CD4-positive, alpha-beta T cell treated with Interleukin-1 beta for 1 hour (primary cell): ENCODE measurements at places on chromosomes 3 and 15.

DNA sequence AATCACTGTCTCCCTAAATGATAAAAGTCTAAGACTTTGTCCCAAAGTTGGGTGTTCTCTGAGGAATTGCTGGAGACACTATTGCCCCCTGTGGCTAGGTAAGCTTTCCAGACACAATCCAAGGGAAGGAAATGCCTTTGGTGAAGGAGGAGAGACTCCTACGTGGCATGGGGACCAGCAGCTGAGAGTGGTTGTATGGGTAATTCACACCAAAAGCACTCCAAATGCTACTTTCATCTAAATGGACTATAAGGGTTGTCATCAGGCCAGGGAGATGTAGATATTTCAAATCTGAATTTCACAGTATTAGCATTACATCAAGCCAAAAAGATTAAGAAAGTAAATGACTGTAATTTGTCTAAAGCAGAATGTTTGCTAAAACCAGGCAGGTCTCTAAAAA is 400.8 kb upstream of the THBS1 start:
- no peak for DNase-seq

DNA sequence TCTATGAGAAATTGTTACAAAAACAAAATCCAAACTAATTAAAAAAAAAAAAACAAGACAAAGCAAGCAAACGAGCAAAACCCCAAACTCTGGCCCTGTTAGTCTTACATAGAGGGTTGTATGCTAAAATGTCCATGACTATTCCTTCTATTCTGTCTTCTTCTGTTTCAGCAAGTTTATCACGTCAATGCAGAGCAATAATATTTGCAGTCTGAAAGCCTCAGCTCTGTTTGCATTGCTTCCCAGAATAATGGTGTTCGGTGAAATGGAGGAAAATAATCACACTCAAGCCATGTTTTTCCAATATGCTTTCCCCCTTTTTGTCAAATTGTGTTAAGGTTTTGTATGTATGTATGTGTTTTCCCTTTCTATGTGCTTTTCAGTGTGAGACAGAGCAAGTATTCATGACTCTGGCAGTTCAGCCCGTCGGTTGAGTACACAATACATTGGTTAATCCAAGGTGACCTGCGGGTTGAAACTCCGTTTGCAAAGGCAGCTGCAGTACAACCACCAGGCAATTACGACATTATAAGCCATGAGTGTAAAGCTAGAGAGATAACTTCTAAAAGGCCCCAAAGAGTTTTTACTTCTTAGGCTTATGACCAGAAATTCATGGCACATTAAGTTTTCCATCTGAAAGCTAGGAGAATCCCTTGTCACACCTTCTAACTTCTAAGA is 34.9 kb upstream of the MAGI1 start:
- no peak for DNase-seq

DNA sequence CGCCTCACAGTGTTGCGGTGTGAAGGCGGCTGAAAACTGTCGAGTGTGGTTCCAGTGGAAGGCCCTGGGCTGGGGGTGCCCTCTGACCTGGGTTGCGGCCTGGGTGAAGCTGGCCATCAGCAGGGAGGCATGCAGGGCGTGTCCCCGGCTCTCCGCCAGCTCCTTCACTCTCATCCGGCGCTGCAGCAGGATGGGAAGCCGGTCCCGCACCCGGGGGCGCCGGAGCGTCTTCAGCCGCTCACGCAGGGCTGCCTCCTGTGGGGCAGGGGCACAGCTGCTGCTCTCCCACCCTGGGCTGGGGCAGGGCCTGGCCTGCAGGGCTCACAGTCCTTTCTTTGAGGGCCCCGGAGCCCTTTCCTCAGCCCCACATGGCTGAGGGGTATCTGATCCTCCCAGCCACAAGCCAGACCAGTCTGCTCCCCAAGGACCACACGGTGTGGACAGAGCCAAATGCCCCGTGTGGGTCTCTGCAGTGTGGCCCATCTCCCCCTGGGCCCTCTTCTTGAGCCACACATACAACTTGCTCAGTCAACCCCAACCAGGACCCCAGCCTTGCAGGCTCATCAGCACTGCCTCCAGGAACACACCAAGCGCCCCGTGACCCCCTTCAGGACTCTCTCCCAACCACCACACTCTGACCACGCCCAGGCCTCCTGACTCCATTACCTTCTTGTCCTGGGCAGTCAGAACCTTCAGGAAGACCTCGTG is 26.8 kb downstream of the SPTBN5 start:
- DNase-seq, result no peak

GRCh38 chr15:58467722-58468423 is 36.1 kb downstream of the LIPC start:
- no peak for DNase-seq

DNA sequence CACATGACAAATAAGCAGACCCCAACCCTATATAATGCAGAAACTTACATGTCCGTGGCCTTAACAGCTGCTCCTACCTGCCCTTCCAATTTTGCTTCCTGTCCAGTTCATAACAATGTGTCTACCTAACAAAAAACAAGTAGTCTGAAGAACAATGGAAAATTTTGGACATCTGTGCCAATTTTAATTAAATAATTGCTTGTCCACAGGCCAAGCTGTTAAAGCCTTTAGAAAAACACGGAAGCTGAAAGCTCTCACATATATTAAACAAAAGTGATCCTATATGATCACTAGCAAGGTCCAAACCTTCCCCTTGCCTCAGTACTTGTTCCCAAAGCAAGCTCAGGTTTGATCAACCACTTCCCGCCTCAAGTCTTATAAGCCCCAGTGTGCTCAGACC is 37.1 kb downstream of the MAGI1 start:
- no peak for DNase-seq

GRCh38 chr3:110687138-110687537 is 384.5 kb upstream of the NECTIN3 start:
- no peak for DNase-seq

DNA sequence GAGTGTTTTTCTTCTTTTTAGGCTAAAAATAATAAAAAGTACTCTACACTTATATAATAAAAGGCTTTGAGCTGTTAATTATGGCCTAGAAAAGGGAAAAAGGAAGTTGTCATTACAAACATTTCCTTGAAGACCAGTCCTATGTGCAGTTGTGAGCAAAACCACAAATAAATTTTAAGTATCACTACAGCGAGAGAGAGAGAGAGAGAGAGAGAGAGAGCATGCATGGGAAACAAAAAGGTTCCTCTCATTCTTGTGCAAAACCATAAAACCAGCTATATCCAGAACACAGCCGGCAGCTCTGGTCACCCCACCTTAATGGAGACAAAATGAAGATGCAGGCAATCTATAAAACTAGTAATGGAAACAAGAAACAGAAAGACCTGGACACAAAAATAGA is 33.6 kb downstream of the HEG1 start:
- DNase-seq, result no peak

- DNase-seq, result no peak
These were observed 25.1 kb downstream of the DTWD1 start for GRCh38 chr15:49645941-49646340.

- no peak for DNase-seq
These were observed 40.3 kb downstream of the WDR76 start for GRCh38 chr15:43867096-43867495.

DNA sequence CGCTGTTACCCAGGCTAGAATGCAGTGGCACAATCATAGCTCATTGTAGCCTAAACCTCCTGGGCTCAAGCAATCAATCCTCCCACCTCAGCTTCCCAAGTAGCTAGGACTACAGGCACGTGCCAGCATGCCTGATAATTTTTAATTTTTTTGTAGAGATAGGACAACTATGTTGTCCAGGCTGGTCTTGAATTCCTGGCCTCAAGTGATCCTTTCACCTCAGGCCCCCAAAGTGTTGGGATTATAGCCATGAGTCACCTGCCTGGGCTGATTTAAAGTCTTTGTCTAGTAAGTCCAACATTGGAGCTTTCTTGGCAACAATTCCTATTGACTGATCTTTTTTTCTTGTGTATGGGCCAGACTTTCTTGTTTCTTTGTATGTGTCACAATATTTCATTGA is 28.1 kb downstream of the SPINK8 start:
- no peak for DNase-seq
